ENCODE measurements at places on chromosomes 6 and 20. TPM values are rescaled to one million over a fixed set of nuclear protein-coding genes. Genes with fewer than 3 reads are reported as not detected.

PRDM13 gene
- total RNA-seq, result not detected

DNA sequence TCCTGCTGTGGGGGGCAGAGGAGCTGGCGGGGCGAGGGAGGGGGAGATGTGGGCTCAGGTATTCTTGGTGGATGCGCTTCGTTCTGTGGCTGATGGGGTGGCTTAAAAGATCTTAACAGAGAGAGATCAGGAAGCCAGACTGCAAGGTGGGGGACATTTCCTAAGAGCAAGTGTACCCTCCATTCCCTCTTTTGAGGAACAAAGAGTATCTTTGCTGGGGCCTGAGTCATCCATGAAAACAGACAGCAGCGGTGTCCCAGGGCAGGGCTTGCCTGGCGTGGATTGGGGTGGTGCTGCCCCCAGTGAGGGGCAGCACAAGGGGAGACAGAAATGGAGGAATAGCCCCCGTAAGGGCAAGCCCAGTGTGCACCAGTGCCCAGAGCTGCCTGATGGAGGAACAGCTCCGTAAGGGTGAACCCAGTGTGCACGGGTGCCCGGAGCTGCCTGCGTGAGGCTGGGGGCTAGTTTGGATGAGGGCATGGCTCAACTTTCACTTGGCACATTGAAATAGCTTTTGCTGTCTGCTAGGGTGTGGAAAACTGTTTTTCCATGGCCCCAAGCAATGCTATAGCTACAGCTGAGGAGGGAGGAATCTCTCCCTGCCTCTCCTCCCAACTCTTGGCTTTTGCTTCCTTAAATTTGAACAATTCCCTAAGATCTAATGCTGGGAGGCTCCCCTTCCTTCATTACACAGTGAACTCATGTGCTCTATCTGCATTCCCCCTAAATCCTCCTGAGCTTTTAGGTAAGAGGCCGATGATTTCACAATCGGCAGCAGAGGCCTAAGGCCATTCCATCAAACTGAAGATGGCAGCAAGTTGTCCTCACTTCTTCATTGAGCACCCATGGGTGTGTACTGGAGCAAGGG is 12.9 kb downstream of the MAPK13 start:
- DNase-seq, result no peak

DNA sequence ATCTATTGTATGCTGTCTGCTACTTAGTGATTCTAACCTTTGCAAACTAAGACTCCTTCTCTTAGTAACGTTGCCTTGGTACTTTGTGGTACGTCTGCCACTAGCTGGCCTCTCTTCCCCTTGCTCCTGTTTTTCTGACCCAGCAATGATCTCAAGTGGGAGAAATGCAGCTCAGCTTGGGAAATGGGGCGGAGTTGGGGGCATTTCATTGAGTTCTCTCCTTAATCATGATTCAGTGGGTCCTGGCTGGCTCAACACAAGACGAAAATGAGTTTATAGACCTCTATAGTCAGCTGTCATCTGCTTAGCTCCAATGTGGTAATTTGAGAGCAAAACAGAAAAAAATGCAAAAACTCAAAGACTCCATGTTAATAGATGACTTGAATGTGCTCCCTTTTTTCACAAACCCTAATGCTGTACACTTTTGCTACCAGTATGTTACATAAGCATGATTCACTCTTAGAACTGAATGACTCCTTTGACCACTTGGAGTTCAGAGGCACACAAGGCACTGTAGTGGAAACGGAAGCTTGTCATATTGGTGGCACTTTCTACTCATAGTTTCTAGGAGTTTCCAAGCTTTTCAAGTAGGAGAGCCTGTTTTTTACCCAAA is 55.3 kb upstream of the SOX4 start:
- peak; percentile 70 for DNase-seq

DNA sequence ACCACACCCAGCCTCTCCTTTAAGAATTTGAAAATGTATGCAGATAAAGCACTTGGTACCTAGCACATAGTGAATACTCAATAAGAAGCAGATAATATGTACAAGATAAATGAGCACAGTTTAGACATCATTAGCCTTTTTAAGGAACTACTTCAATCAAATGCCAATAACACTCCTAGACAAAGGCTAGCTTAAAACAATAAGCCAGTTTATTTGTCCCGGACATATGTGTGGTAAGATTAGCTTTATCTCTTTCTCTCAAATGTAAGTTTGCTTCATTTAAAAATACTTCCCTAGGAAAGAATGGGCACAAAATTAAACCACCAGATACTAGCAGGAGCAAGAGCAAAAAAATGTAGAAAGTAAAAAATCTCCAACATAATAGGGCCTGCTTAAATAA is 73.8 kb downstream of the MAP3K5 start:
- DNase-seq, result no peak

PTCHD4 gene
- 1.3 TPM for total RNA-seq

DNA sequence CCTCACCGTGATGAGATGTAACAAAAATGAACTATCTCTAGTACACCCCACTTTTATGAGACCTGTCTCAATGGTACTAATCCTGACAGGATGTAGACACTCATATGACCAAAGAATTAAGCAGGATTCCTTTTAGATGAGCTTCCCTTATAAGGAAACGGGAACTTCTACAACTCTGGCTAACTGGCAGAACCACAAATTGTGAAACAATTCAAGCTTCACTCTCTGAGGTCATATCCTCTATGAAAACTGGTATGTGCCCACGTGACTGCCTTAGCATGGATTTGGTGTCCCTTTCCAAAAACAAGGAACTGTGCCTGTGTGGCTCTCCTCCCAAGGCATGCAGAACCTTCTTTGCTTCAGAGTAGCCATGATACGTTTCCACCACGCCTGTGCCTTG is 14.1 kb upstream of the CPNE5 start:
- DNase-seq, result peak; percentile 98

- DNase-seq, result no peak
Observed at GRCh38 chr6:15368873-15369272, 123.0 kb downstream of the JARID2 start.
